Anterior cingulate cortex (tissue), 58 donors: ENCODE measurements at places on chromosomes 6 and 20.
A peak's percentile ranks its signal among the peaks of the same experiment; 100 is the strongest.

DNA sequence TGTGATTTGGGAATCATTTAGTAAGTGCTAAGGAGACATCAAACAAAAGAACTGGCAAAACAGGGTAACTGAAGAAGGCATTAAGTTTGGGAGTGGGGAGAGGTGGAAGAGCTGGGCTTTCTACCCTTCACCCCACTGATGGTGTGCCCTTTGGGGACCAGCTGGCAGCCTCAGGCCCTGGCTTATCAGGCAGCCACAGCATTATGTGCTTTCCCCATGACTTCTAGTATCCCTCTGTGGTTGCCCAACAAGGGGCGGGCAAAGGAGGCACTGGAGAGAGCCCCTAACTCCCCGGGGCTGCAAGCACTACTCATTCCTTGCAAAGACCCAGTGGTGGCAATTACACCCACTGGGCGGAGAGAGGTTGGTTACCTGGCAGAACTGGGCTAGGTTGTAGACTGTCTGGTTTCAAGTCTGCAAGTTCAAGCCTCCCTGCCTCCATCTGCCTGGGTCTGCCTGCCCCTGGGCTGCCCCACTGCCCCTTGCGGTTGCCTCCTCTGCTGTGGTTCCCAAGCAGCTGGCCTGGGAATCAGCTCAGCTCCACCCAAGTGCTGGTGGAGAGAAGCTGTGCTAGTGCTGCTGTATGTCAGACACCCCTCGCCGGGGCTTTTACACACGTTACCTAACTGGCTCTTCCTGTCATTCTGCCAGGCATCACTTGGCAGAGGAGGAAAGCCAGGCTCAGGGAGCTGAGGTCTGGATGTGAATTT lies 29.9 kb downstream of the KCNK5 start:
- no peak for DNase-seq

- peak; percentile 58 for DNase-seq
Observed at GRCh38 chr6:15400572-15401004, 154.7 kb downstream of the JARID2 start.

GRCh38 chr6:116397914-116398313 lies 27.2 kb downstream of the DSE start:
- DNase-seq, result no peak

DNA sequence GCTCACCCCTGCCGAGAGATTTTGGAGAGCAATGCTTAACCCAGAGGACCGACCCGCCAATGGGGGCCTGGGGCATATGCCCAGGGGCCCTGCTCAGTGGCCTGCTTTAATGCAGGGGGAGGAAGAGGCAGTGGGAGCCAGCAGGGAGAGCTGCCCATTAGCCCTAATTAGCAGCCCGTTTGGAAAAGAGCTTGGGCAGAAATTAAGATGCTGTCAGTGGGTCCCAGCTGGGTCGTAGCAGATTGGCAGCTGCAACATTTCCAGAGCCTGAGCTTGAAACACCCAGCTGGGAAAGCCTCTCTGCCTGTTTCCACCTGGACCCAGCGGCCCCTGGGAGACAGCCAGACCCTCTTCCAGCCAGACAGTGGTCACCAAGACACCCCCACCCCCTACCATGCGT lies 39.5 kb downstream of the CD40 start:
- peak; percentile 18 for DNase-seq

DNA sequence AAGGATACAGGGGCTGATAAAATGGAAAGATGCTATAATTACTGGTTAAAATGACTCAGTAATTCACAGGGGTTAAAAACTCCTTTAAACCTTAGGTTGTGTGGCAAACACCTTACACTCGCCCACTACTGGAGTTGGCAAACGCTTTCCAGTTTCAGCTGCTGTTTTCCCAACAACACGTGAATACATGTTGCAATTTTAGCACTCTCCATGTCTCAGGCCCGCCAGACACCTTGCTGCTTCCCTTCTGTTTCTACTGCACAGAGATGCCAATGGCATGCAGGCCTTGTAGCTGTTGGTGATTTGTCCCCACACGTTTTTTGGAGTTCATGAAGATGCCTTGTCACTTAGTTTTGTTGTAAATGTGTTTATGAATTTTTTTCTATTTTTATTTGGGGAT lies 5.3 kb upstream of the TTPAL start:
- DNase-seq, result no peak

DNA sequence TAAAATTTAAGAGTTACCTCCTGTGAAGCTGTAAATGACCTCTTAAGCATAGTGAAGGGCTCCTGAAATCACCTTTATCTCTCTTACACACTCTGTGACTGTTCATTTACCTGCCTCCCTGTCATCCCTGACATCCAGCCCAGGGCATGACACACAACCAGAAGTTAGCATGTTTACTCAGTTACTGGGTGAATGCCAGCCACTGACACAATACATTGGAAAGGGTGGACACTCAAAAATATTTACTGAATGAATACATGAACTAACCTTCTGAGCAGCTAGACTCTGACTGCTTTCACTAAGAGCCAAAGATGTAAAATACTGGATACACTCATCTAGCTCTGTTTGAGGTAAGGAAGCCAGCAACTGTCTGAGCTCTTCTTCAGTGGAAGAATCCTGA lies 25.3 kb downstream of the SERAC1 start:
- no peak for DNase-seq

- no peak for DNase-seq
Observed at GRCh38 chr6:82063574-82063973, 184.0 kb downstream of the IBTK start.

DNA sequence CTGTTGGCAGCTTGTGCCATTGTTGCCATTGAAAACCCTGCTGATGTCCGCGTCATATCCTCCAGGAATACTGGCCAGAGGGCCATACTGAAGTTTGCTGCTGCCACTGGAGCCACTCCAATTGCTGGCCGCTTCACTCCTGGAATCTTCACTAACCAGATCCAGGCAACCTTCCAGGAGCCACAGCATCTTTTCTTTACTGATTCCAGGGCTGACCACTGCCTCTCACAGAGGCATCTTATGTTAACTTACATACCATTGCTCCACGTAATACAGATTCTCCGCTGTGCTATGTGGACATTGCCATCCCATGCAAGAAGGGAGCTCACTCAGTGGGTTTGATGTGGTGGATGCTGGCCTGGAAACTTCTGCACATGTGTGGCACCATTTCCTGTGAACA lies 221.8 kb upstream of the FAM83B start:
- DNase-seq, result no peak

GRCh38 chr20:48406498-48406897 lies 421.3 kb downstream of the PREX1 start:
- DNase-seq, result no peak

GRCh38 chr20:35595901-35596300 lies 19.7 kb upstream of the SPAG4 start:
- DNase-seq, result no peak

GRCh38 chr6:105982761-105983540 lies 103.2 kb upstream of the PRDM1 start:
- DNase-seq, result no peak

DNA sequence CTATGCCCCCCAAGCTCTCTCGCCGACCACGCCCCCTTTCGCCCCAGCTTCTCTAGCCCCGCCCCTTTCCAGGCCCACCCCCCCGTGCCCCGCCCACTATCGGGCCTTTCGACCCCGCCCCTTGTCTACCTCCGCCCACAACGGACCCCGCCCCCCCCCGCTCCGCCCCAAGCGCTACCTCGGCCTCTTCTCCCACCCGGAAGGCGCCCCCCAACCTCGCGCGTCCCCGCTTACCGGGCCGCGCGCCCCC lies 200 bp downstream of the ZBTB22 start:
- no peak for DNase-seq

DNA sequence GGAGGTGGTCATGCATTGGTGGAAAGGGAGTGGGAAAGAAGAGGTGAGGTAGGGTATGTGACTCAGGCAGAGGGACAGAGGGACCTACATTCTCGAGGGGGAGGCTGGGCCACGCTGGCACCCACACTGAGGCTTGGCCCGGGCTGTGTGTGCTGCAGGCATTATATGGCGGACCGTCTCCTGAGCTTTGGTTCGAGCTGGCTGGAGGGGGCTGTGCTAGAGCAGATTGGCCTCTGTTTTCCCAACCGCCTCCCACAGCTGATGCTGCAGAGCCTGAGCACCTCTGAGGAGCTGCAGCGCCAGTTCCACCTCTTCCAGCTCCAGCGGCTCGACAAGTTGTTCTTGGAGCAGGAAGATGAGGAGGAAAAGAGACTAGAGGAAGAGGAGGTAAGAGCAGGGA lies 23.4 kb downstream of the DNPH1 start:
- DNase-seq, result no peak

GRCh38 chr6:138991206-138991605 lies 3.2 kb upstream of the REPS1 start:
- DNase-seq, result no peak

- no peak for DNase-seq
Observed at GRCh38 chr6:95959261-95959660, 56.5 kb upstream of the FUT9 start.

GRCh38 chr6:159682810-159683209 lies 10.2 kb downstream of the SOD2 start:
- no peak for DNase-seq

DNA sequence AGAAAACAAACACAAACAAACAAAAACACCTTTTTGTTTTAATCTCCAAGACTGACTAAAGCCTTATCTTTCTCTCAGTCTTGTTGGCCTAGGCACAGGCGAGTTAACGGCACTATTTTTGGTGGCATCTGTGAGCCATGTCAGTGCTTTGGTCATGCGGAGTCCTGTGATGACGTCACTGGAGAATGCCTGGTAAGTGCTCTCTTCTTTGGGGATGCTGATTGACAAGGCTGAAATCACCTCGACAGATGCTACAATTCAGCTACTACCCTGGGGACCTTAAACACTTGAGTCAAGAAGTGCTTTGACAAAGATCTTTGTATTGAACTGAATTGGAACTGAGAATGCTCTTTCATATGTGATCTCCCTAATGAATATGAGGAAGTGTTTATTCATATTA lies 384.1 kb downstream of the LAMA2 start:
- DNase-seq, result no peak
